ENCODE measurements at places on chromosomes 1 and 21.

GRCh38 chr1:212179394-212180076 is 105.7 kb upstream of the PPP2R5A start:
- DNase-seq, result no peak

DNA sequence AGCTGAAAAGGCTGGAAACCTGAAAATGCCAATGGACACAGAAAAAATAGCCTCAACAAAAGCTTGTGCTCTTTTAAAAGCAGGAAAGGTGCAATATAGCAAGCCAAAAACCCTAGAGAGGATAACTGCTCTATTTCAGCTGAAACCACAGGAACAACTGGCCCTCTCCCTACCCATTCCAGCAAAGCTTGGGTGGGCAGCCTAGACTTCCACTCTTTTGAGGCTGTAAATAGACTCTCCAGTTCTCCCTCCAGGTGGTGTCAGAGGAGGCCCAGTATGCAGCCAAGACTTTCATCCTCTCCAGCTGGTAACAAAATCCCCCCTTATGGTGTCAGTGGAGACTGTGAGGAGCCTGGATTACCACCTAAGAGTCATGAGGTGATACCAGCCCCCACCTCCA is 206.9 kb upstream of the PLD5 start:
- no peak for DNase-seq

DNA sequence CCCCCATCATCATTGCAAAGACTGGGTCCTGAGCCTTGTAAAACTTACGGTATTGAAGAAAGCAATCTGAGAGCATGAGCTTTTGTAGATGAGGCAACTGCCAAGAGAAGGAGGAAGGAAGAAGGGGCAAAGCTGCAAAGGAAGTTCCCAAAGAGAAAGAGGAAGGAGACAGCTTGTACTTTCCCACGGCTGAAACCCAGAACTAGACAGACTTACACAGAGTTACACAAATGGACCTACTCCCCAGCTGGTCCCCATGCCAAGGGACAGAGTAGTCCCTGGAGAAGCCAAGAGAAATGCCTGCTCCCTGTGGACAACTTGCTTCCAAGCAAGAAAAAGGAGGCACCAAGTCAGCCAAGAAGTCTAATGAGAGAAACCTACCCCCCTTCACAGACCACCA is 22.6 kb downstream of the SLC5A9 start:
- no peak for DNase-seq

- DNase-seq, result no peak
Measured at GRCh38 chr1:70140894-70141293, 64.5 kb downstream of the LRRC40 start.

- peak; percentile 77 for DNase-seq
Measured at GRCh38 chr1:227317523-227318015, 723 bp downstream of the CDC42BPA start.

GRCh38 chr1:66692681-66693080 is 59.6 kb upstream of the DYNLT5 start:
- DNase-seq, result no peak

GRCh38 chr1:17603091-17603841 is 63.8 kb downstream of the ARHGEF10L start:
- DNase-seq, result no peak

- DNase-seq, result peak; percentile 4
Measured at GRCh38 chr1:77126307-77126706, 92.9 kb downstream of the PIGK start.

All from T47D (cell line).